Stimulated activated CD8-positive, alpha-beta memory T cell treated with anti-CD3 and anti-CD28 coated beads, Interleukin-4, amount 100 ng/mL, for 1 hour (primary cell): ENCODE measurements at places on chromosomes 5 and 9.

GRCh38 chr5:39486361-39486760, 61.6 kb upstream of the DAB2 start:
- no peak for DNase-seq

DNA sequence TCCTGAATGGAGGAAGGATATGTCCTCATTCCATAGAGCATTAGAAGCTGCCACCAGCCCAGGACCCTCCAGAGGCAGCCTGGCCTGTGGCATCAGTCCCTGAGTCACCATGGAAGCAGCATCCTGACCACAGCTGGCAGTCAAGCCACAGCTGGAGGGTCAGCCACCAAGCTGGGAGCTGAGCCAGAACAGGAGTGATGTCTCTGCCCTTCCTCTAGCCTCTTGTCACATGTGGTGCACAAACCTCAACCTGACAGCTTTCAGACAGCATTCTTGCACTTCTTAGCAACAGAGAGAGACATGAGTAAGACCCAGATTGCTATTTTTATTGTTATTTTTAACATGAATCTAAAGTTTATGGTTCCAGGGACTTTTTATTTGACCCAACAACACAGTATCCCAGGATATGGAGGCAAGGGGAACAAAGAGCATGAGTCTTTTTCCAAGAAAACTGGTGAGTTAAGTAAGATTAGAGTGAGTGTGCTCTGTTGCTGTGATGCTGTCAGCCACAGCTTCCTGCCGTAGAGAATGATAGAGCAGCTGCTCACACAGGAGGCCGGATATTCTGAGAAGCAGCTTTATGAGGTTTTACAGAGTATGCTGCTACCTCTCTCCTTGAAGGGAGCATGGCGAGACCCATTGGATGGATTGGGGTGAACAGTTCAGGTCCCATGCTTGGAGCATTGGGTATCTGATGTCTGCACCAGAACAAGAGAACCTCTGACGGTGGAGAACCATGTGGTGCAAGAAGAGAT, 13.0 kb upstream of the CYFIP2 start:
- no peak for DNase-seq

DNA sequence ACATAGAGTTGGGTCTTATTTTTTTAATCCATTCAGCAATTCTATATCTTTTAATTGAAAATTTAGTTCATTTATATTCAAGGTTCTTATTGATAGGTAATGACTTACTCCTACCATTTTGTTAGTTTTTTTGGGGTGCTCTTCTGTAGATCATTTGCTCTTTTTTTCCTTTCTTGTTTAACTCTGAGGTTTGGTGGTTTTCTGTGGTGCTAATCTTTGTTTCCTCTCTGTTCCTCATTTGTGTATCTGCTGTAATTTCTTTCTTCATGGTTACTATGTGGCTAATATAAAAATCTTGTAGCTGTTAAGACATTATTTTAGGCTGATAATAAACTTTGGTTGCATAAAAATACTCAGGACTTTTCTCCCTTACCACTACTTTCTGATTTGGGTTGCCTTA, 181.6 kb upstream of the DMRTA1 start:
- no peak for DNase-seq

DNA sequence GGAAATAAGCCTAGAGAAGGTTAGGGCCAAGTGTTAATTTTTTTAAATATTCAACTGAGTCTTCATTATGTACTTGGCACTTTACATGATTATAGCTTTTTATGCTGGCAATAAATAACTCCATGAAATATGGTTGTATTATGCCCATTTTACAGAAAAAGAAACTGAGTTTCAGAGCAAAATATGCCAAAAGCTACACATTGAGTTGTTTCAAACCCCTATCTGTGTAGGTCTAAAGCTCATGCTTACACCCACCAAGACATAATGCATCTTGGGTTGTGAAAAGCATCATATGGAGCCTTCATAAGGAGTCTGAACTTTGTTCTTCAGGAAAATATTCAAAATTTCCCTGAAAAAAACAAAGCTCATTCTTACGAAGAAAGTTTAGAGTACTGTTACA, 14.6 kb downstream of the TTLL11 start:
- no peak for DNase-seq

DNA sequence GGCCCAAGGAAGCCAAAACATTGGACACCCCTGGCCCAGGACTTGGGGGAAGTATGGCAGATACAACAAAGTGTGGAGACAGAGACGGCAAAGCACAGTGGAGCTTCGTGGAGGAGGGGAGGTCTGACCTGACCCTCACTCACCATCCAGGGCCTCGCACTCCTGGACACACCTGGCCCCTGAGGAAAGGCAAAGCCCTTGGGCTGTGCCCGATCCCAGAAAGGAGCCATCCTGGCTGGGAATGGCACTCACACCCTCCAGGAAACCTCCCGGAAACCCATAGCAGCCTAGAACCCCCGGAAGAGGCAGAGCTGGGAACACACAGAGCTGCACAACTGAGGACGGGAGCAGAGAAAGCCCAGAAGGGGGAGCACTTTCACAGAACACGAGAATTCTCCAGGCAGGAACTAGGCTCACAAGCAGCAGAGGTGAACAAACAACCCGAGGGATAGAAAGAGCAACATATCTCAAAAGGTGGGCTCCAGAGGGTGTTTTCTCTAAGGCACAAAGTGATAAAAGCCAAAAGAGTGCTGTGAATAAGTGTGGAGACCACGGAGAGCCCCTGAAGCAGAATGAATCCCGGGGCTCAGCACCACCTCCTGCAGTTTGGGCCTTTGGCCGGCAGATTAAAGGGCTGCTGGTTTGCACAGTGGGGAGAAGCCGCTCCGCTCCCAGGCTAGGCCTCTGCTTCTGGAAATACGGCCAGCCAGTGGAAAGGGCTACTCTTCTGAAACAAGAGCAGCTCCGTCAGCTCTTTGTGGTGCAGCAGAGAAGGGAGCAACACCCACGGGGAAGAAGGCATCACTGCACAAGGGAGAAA, 108.2 kb downstream of the UBE2R2 start:
- no peak for DNase-seq

DNA sequence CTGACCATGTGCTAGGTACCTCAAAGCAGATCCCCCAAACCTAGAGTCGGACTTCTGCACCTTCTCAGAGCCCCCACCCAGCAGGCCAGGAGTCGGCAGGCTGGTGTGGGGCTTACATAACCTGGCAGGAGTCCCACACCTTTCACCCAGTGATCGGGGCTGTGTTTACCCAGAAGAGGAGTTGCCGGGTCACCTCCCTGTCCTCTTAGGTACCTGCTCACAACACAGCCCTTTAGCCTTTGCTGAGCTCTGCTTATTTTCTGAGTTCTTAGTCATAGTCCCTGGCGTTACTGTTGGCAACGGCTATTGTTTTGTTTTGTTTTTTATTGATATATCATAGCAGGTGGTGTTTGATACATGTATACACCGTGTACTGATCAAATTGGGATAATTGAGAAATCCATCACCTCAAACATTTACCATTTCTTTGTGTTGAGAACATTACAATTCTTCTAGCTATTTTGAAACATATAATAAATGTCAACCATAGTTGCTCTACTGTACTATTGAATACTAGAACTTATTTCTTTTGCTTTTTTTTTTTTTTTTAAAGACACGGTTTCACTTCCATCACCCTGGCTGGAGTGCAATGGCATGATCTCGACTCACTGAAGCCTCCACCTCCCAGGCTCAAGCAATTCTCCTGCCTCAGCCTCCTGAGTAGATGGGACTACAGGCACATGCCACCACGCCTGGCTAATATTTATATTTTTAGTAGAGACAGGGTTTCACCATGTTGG, 10.4 kb upstream of the EEIG1 start:
- no peak for DNase-seq

GRCh38 chr5:83096660-83097339, 19.5 kb downstream of the XRCC4 start:
- DNase-seq = no peak

DNA sequence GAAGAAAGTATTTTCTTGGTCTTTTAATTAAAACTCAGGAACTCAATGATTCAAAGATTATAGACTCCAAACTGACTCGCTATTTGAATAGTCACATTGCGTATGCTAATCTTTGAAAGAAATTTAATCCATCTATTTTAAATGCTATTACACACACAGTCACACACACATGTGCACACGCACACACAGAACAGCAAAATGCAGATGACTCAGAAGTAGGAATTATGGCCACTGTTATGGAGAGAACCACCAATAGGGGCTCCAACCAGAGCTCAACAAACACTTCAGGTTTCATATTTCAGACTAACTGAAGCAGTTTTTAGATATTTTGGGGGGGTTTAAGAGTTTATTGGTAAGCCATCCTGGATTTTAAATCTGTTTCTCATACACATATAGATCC, 1917.9 kb downstream of the EFNA5 start:
- no peak for DNase-seq

DNA sequence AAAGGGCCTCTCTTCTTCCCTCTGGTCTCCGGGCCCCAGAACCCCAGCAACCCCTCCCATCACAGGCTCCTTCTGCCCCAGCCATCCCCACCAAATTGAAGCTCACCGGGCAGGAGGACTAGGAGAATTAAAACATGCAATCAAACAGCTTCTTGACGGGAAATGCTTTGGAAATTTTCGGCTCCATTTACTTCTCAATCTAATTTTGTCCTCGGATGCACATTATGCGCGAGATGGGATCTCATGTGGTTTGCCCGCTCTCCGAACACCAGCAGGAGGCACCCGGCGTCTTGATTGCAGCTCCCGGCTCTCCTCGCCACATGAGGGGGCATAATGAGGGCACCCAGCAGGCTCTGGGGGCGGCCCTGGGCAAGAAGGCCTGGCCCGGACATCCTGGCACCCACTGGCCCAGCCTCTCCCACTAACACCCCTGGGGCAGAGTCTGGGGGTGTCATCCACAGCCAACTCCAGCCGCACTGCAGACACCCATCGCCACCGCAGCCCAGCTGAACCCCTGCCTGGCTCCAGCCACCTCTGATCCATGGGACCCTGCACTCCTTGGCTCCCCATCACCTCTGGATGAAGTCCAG, 135.5 kb downstream of the PAX5 start:
- DNase-seq = no peak

GRCh38 chr9:37920471-37921167, 16.7 kb upstream of the SLC25A51 start:
- no peak for DNase-seq

- DNase-seq = no peak
Measured at GRCh38 chr5:73640861-73641320, 14.9 kb downstream of the ARHGEF28 start.

DNA sequence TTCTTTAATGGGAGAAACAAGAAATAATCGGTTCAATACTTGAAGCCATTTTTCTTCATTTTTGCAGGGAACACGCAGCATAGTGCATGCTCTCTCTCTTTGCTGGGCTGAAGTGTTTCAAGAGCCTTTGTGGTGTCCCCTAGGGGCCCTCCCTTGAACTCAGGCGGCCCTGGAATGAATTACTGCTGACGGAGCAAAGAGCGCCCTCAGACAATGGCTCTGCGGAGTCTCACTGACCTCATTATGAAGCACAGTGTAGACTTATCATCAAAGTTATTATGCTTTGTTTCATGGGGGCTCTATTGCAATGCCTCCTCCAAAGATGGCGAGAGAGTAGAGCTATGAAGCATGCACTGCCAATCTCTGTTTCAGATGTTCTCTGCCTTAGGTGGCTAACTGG, 64.8 kb upstream of the ADCY2 start:
- DNase-seq = no peak

- no peak for DNase-seq
Measured at GRCh38 chr9:85089188-85089969, 419.9 kb downstream of the NTRK2 start.

DNA sequence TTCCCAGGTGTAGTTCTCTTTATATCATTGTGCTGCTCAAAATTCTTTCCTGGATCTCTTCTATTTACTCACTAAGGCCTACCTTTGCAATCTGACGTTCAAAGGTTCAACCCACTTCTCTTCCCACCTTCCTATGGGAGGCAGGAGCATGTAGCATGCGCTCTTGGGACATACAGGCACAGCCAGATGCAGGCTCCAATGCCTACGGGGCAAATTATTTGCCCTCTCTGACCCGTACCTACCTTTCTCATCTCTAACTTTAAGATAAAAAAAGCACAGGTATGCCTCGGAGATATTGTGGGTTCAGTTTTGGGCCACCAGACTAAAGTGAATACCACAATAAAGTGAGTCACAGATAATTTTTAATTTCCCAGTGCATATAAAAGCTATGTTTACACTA, 460.5 kb downstream of the CCDC171 start:
- no peak for DNase-seq

GRCh38 chr5:169390265-169390664, 89.3 kb upstream of the SLIT3 start:
- no peak for DNase-seq

DNA sequence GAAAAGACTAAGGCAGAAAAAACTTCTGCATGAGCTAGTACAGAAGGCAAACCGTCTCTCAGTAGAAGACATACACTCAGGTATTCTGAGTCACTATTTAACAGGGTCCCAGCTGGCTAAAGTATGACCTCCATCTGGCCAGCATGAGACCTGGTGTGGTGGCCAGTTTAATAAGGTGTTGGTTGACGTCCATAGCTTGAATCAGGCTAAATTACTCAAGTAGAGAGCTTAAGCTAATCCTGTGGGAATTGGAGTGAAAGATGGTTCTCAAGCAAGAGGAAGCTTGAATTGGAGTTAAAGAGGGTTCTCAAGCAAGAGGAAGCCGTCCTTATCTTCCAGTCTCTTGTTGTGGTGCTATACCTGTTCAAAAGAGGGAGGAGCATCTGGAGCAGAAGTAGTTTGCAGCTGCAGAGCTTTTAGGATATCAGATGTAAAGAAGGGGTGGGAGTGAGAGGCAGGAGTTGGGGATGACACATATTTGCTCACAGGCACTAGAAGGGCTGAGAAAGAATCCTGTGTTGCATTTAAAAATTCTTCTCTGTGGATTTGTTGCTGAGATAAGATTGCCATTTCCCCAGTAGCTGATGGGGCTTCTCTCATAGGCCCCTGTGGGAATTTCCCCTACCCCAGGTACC, 136.1 kb upstream of the RUSC2 start:
- DNase-seq = no peak

DNA sequence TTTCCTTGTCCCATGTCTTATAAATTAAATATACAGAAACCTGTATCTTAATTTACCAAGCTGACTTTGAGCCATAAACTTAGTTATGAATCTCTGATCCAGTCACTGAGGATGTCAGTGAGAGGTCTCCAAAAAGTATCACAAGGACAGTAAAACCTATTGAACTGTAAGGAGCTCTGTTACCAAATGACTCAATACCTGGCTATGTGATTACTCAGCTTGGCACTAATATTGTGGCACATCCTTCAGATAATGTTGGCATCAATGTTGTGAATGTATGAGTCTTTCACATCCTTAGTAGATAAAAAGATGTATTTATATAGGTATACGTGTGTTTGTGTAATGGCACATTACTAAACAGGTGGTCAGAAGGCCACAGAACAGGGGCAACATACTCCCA, 18.0 kb upstream of the CAPSL start:
- DNase-seq = no peak

GRCh38 chr5:74540622-74541021, 99.9 kb downstream of the ENC1 start:
- no peak for DNase-seq

DNA sequence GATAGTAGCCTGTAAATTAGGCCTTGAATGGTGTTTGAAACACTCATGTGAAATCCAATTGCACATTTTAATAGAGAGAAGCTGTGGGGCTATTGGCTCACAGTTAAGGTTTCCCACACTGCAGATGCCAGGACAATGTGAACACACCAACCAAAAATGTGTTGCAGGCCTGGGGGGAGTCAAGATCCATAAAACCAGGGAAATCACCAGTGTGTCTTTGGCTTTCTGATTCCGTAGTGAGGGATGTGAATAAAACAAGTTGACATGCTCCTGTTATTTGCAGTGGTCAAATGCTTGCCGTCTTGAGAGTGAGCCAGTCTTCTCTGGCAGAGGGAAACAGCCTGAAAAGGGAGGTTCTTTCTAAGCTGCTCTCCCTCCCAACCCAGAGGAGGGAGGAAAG, 79.0 kb downstream of the ZNF462 start:
- DNase-seq = no peak

GRCh38 chr5:179696603-179697002, 2.2 kb upstream of the CANX start:
- no peak for DNase-seq
